ENCODE measurements at places on chromosomes 11 and 22.

GRCh38 chr11:104819107-104819506 lies 79.2 kb downstream of the CASP12 start:
- no peak for DNase-seq

GRCh38 chr22:42813501-42813900 lies 43.6 kb downstream of the ARFGAP3 start:
- no peak for DNase-seq

DNA sequence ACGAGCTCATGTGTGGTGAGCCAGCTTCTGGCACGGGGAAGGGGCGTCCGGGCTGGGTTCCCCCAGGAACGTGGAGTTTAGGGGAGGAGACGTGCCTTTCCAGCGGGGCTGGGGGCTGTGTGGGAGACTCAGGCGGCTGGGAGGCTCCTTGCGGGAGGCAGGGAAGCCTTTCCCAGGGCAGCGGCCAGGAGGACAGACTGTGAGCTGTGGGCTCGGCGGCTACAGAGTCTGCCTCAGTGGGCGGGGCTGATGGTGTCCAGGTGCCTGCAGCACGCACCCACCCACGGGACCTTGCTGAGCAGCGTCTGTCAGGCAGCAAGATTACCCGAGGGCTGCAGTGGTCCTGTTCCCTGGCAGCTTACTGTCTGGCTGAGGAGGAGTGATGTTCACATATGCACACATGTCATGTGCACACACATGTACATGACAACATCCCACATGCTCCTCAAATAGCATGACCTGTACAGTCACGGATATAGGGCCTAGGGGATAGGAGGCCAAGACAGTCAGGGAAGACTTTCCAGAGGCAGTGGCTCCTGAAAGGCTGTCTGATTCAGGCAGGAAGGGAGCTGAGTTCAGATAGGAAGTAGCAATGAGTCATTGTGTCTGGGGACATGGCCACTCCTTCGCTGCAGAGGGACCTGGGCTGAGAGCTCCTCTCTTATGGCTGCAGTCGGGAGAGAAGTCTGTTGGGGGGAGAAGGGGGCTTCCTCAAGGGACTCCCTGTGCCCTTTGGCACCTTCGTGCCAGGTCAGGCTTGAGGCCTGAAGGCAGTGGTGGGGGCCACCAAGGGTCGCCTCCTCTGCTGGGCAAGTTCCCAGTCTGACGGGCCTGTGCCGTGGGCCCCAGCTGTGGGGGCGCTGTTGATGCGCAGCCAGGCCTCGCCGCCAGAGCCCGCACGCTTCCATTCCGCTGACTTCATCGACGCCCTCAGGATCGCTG lies 23.3 kb upstream of the PPP6R3 start:
- DNase-seq: no peak

- no peak for DNase-seq
Observed at GRCh38 chr22:37378642-37379058, 48.6 kb downstream of the ELFN2 start.

DNA sequence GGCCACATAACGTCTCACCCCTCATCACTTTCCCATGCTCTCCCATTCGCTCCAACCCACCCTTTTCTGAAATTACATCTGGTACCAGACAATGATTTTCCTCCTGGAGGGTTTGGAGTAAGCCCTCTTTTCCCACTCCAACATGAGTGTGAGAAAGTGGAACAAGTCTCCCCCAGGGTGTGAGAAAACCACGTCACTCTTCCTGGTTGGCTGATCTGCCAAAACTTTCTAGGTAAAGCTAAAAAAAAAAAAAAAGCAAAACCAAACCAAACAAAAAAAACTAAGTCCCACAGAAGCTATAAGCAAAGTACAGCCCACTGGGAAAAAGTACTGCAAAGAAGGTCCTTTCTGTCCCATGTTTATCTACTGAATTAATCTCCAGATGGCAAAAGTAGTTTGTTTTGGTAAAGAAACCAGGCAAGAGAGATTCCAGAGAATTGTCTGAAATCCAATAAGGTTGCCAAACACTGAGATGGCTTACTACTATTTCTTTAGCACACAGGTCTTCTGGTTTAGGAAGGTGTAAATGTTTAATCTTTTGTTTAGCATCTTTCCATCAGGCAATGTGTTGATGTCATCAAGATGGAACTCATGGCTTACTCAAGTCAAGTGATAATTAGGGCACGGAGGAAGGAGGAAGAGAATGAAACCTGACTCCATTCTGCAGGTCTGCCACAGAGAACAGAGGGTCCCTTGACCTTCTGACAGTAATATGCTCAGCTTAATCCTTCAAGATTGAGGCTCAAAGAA lies 395.6 kb downstream of the LARGE1 start:
- DNase-seq: no peak

GRCh38 chr22:29023172-29023796 lies 38.3 kb downstream of the C22orf31 start:
- no peak for DNase-seq

DNA sequence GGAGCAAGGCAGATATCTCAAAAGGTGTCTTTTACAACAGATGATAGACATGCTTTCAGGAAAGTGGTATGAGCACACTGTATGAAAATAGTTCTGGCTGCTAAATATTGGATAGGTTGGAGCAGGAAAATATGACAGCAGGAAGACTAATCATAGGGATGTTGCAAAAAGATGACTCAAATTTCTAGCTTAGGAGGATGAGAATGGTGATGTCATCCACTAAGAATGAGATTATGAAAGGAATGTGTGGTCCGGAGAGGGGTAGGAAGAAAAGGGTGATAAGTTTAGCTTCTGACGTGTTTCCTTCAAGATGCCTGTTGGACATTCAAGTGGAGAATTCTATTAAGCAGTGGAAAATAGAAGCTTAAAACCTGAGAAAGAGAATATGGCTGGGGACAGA lies 46.4 kb downstream of the RCN1 start:
- no peak for DNase-seq

DNA sequence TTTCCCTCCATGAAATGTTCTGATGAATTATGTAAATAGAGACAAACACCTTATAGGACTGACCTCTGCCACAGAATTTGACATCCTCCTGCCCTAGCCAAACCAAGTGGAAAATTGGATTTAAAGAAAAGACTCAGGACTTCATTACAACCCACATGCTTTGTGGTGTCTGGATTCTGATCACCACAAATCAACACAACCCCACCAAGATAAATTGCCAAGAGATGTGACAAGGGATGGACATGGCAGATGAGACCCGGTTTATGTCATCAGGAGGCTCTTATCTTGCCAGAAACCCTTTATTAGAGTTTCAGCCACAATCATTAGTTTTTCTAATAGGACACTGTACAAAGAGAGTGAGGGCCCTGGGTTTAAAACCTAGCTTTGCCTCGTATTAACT lies 57.9 kb upstream of the SLC6A5 start:
- DNase-seq: no peak

- DNase-seq: no peak
Observed at GRCh38 chr22:38258895-38259294, 13.9 kb downstream of the TMEM184B start.

- DNase-seq: no peak
Observed at GRCh38 chr11:126899961-126900748, 100.4 kb downstream of the KIRREL3 start.

GRCh38 chr11:10793470-10794255 lies 15.1 kb downstream of the EIF4G2 start:
- DNase-seq: no peak

- no peak for DNase-seq
Observed at GRCh38 chr11:80627364-80627763, 1186.5 kb upstream of the TENM4 start.

GRCh38 chr11:95443386-95443785 lies 212.4 kb upstream of the SESN3 start:
- DNase-seq: no peak
